Cardiac septum (tissue), 1 donor: ENCODE measurements at places on chromosomes 16 and 17. TPM values are rescaled to one million over a fixed set of nuclear protein-coding genes. Genes with fewer than 3 reads are reported as not detected.

Gene RNF112
- total RNA-seq = 2.5 TPM

Gene SLC52A1
- not detected for total RNA-seq

Gene KRT12
- not detected for total RNA-seq

Gene GUCY2D
- not detected for total RNA-seq

Gene HS3ST3B1
- total RNA-seq = 2.6 TPM

DNA sequence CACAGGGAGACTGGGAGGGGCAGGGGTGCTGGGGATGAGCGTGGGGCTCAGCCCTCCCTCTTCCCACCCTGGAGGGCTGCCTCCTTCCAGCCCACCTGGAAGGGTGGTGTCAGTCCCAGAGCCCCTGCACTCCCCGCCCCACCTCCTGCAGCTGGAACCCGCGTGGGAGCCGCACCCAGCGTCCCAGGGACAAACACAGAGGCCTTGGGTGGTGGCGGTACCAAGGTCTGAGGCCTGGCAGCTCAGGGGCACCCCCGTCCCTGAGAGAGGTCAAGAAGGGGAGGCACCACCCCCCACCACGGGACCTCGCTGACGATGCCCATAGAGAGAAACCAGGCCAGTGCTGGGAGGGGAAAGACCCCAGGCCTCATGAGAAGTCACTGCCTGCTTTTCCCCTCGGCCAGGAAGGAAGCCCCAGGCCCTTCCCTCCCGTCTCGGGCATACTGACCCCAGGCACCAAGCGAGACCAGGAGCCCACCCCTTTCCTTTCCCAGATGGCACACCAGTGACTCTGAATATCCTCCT is 4.1 kb downstream of the HS3ST6 start:
- DNase-seq = no peak

GRCh38 chr16:70781800-70782199 is 19.2 kb downstream of the VAC14 start:
- no peak for DNase-seq

DNA sequence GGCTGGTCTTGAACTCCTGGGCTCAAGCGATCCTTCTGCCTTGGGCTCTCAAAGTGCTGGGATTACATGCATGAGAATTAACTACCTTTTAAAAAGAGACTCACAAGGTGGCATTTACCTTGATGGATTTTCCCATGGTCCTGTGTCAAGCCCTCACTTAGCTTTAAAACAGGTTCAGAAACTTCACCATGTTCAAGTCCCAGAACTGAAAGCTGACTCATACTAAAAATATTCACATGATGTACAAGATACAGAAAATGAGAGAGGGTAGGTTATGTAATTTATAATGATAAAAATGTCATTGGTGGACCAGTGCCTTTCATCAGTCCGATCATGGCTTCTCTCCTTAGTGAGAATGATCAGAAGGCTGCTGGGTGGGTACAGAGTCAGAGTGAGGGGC is 4.3 kb upstream of the AKAP1 start:
- DNase-seq = no peak

- DNase-seq = no peak
Observed at GRCh38 chr17:69606142-69606800, 191.8 kb downstream of the MAP2K6 start.

GRCh38 chr17:13741744-13742143 is 140.0 kb upstream of the HS3ST3A1 start:
- no peak for DNase-seq

DNA sequence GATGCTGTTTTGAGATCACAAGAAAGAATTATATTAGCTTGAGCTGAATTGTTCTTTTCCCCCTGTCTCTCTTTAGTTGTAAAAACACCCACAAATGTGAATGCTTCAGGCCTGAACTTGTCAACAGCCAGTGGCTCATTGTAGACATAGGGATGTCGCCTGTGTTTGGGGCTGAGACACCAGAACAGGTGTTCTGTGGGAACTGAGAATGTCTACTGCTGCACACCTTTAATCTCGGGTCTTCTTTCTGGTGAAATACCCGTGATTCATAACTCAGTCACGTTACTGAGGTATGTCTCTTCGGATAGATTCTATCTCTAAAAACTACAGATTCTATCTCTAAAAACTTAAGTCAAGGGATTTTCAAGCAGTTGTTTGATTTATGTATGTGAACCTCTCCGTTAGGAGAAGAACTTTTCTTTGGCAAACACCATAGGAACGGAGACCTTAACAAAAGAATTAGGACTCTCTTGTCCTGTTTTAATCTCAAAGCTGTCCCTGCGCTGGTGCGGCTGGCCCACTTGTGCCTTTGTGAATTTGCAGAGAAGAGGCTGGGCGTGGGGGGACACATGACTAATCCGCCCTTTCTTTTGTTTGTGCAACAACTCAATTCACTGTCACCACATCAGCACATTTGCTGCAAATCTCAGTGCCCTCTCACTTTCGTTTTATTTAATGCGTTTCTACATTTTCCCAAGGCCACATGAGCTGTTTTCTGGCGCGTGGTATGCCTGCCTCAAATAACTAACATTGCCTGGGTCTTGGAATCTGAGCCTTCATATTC is 643.0 kb downstream of the MAF start:
- no peak for DNase-seq

DNA sequence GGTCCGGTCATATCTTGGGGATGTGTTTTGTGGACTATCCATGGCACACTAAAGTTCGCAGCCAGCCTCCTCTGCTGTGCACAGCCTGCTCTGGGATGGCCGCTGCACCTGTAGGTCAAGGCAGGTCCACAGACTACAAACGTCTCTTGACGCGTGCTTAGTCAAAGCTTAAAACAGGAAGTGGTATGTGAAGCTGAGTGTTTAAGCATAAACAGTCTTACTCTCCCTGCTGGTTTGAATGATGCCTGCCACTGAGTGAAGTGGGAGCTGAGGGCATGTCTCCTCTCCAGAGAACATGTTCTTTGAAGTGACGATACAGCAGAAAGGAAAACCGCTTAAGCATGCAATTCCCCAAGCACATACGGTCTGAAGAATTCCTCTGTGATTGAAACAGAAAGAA is 365.6 kb downstream of the SLC39A11 start:
- DNase-seq = no peak

- no peak for DNase-seq
Observed at GRCh38 chr16:2611499-2611862, 70.8 kb upstream of the KCTD5 start.

DNA sequence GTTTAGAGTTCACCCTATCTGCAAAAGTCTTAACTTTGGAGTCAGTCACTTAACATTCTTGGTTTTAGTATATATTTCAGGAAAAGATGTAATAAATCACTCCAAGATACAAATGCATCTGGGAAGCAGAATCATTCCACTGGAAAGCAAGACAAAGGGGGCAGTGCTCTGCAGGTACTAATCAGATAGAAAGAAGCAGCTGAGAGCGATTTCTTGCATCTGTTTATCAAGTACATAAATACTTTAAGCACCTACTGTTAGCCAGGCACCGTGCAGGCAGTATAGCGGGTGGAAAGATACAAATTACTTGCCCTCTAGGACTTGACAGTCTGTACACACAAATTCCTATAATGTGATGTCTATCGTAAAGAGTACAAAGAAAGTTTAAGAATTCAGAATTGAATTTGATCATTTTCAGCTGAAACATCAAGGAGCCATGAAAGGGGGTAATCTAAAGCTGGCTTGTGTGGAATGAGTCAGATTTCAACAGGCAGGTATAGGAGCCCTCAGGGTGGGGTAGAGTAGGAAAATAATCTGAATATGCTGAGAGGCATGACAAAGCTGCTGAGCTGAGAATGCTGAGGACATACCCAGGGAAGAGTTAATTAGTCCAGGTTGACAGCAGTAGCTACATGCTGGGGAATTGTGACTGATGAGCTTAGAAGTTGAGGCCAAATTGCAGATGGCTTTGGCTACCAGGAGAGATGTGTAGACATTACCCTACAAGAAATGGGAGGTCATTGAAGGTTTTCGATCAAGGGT is 110.2 kb downstream of the CA10 start:
- no peak for DNase-seq

DNA sequence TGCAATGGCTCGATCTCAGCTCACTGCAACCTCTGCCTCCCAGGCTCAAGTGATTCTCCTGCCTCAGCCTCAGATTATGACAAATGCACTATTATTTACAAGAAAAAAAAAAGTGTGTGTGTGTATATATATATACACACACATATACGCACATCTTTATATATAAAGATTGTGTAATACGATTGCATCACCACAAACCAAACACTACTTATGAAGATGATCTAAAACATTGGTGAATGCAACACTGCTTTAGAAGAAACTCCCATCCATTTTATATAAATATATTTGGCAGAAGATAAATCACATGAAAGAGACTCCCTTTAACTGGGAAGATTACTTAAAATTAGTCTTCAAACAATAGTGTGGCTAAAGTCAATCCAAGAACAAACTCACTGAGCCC is 96.7 kb downstream of the SYCE1L start:
- DNase-seq = no peak

DNA sequence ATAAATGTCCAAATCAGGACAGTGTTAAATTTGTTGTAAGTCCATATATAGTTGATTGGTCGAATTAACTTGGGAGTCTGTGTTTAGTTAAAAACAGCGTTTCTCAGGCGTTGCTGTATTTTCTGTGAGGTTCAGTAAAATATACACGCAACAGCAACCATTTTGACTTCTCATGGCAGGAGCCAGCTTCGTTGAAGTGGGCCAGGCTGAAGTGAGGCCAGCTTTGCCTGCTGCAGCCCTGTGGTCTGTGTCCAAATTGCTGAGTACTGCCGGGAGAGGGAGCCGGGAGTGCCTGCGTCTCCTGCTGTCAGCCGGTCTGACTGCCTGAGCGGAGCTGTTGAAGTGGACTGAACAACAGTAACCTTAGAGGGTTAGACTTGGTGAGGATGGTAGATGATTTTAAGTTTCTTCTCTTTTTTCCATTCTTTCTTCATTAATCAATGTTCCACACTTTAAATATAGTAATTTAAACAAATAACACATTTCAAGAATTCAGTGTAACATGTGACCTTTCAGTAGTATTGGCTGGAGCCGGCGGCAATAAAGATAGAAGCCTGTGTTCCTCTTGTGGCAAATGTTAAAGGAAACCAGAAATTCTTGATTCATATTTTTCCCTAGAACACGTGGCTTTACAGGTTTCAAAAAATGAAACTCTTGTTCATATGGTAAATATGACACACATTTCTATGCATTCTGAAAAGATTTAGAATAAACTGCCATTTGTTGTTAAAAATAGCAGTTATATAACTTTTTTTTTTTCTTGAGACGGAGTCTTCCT is 37.0 kb upstream of the ZNF750 start:
- peak; percentile 88 for DNase-seq

GRCh38 chr17:79952901-79953300 is 82.8 kb downstream of the TBC1D16 start:
- DNase-seq = peak; percentile 22

DNA sequence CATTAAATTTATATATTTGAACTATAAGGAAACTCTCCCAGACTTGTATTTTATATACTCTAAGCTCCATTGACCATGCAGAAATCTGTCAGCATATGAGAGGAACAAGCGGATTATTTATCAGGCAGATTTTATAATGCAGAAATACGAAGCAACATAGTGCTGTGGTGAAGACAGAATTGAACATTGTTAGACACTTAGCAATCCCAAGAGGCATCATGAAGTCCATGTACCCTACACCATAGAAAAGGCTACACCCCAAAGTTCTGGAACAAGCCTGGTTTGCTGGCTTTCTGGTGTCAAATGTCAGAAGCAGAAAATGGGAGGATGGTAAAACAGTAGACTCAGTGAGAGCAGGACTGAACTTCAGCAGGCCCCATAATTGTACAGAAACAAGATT is 241.1 kb downstream of the PRKCA start:
- DNase-seq = no peak

DNA sequence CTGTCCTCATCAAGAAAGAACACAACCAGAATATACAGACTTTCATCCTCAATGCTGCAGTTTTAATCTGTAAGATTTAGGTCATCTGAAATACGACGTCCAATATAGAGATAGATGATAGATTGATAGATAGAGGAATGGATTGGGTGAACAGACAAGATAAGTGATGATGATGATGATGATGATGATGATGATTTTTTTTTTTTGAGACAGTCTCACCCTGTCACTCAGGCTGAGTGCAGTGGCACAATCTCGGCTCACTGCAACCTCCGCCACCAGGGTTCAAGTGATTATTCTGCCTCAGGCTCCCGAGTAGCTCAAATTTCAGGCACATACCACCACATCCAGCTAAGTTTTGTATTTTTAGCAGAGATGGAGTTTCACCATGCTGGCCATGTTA is 56.3 kb upstream of the ADAMTS18 start:
- no peak for DNase-seq

DNA sequence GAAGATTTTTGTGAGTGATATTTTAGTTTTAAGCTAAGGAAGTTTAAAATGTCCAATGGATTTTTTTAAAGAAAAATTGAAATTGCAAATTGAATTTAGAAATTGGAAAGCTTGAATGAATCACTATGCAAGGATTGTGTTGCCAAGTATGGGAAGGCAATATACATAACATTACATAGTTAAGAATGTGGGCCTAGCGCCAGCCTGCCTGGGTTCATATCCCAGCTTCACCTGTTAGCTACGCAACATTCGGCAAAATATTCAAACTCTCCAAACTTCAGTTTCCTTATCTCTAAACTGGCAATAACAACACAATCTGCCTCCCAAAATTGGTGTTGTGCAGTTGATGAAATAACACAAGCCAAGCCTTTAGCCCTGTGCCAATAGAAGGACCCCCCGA is 50.4 kb upstream of the DNAH9 start:
- DNase-seq = no peak

GRCh38 chr17:48961516-48962233 is 6.7 kb downstream of the GIP start:
- DNase-seq = no peak

- DNase-seq = no peak
Observed at GRCh38 chr16:89953671-89954406, 5.3 kb downstream of the DEF8 start.
